ENCODE measurements at places on chromosomes 12 and 14. TPM values are rescaled to one million over a fixed set of nuclear protein-coding genes. Genes with fewer than 3 reads are reported as not detected.

DNA sequence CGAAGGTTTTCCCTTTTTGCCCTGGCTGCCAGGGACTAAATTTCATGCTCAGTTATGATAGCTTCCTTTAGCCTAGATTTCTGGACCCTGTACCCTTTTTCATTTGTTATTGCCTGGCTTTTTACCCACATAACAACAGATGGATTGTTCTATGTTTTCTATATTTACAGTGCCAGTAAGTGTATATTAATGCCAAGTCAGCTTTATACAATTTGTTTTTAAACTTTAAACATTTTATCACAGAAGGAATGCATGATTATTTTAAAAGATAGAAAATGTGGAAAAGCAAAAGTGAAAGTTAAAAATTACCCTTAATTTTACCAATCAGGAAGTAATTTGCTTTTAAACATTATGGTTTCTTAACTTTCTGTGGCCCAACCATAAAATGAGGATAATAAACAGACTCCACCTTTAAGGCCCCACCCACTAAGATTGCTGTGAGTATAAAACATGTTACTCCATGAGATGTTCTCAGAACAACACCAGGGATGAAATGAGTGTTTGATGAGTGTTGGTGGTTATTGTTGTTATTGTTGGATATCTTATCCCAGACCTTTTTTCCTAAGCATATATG, 496.8 kb downstream of the EGLN3 start:
- DNase-seq, result no peak

GRCh38 chr14:57755018-57755521, 110.8 kb downstream of the SLC35F4 start:
- DNase-seq, result no peak

DNA sequence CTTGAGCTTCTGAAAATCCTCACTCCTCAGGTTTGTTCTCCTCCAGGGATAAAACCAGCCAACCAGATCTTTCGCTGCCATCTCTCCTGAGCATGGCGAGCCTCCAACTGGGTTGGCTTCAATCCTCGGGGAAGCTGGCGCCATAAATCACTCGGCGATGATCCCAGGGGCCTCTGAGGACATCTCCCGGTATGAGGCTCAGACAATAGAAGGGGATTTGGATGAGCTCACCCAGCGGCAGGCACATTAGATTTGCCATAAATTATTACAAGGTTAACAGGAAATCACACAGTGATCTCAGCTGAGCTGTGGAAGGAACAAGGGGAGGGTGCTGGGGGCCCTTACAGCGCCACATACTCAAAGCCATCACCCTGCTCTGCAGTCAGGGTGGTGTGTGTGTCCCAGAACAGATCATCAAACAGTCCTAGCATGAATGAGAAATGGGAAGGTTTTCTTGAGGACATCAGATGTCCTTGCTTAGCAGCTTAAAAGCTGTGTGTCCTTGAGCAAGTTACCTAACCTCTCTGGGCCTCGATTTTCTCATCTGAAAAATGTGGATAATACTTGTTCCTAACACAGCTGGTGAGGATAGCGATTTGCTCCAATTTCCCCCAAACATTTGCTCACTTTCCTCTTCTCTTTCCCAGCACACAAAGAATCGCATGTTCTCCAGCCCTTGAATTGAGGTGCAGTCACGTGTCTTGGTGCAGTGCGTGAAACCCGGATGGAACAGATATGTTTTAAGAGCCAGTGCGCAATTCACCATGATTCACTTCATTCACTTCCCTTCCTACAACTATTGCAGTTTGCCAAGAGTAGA, 142.8 kb downstream of the SCARB1 start:
- DNase-seq, result peak; percentile 81

GRCh38 chr14:84857571-84857970, 672.4 kb upstream of the FLRT2 start:
- DNase-seq, result no peak

DNA sequence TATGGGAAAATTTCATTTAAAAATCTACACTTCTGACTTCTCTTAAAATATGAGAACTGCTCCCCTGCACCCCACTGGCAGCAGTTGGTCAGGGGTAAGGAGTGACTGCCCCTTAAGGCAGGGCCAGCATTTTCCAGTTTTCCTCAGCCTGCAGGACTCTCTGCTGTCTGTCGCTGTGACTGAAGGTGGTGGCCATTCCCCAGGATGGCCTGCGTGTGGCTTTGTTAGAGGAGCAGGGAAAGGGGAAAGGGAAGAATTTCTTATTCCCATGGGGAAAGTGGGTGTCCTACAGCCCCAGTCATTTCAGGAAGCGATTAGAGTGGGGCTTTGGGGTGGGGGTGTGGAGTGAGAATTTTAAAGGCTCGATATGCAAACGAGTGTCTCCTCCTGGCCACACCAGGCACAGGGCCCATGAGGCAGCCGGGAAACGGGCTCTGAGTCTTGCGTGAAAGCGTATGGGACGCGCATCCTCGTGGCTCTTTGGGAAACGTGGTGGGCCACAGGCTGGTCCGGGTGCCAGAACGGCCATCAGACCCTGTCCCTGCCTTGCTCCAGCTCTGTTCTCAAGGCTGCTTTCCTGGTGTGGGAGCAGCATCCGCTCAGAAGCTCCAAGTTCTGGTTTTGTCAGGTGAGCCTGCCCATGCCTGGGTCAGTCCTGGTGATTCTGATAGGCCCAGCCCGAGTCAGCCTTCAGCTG, 23.5 kb downstream of the ADGRD1 start:
- no peak for DNase-seq

DNA sequence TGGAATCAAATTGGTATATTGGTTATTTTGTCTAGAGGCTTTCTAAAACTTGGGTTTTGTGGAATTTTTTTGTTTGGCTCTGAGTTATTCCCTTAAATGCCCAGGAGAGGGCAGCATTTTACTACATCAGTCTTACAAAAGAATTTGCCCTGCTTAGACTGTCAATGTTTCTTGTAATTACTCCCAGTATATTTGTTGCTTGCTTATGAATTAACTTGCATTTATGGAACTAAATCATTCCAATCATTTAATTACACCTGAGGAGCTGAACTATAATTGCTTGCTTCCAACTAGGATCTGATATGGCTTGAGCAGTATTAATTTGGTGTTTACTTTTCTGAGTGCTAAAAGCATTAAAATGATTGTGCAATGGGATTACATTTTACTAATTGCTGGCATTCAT, 48.7 kb downstream of the MIPOL1 start:
- DNase-seq, result peak; percentile 35

DNA sequence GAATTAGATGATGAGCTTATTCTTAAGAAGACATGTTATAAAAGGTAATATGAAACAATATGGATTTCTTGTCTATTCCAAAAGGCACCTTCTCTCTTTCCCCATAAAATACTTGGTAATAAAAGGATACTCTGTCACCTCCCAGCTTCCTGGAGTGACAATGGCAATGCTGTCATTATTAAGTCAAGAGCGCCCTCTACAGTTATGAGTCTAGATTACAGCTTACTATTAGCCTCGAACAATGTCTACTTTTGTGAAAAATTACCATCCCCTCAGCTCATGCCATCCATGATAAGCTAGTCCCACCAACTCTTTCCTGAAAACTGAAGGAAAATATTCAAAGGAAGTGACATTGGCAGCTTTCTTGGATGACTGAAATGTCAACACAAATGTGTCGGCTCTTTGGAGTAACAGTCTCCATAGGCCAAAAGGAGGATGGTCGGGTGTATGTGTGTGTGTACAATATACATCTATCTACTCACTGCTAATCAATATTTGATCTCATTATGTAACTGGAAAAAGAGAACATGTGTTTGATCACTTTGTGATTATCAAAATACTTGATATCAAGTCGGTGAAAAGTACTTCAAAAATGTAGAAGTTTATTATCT, 48.7 kb upstream of the CDKN3 start:
- DNase-seq, result peak; percentile 52

DNA sequence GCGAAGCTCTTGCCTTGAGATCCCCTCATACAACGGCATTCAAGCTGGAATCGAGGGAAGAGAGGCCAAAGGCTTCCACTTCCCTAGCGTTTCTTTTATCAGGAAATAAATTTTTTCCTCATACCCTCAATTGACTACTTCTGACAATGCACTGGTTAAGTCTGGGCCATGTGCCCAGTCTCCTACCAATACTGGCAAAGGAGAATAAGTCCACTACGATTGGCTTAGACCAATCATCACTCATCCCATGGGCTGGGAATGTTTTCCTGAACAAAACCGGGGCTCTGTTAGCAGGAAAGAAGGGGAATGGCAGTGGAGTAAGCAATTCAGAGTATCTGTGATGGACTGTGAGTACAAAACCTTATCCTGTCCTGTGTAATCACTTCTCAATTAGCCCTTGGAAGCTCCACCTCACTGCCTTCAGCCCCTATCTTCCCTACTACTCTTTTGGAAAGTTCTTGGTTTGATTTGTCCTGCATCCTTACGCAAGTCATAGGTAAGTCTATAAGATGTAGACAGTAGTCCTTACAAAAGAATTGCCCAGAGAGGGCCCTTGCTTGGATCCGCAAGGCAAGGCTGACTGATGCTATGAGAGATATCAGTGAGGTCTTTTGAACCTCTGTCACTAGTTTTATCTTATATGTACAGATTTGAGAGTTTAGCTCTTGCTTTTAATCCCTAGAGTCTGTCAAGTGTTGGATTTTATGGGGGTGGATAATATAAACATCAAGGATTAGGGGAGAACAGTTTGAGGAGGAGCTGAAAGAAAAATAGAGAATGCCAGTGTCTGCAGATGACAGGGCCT, 36.3 kb upstream of the CDK17 start:
- no peak for DNase-seq

- peak; percentile 32 for DNase-seq
Observed at GRCh38 chr12:127925971-127926370, 341.0 kb upstream of the TMEM132C start.

DNA sequence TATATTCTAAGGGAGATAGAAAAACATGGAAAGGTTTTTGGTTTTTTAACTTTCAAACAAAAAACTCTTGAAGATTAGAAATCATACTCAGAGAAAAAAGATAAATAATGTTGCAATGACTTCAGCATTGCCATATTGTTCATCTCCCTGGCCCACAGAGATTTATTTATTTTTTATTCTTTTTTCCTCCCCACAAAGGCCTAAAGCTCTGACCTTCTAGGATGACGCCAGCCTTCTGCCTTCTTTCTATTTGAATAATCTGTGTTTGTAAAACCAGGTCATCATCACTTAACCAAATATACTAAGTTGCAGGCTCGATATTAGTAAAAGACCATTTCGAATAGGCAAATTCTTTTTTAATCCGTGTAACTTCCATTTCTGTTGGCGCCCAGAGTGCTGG, 4.4 kb upstream of the DCP1B start:
- DNase-seq, result no peak

DNA sequence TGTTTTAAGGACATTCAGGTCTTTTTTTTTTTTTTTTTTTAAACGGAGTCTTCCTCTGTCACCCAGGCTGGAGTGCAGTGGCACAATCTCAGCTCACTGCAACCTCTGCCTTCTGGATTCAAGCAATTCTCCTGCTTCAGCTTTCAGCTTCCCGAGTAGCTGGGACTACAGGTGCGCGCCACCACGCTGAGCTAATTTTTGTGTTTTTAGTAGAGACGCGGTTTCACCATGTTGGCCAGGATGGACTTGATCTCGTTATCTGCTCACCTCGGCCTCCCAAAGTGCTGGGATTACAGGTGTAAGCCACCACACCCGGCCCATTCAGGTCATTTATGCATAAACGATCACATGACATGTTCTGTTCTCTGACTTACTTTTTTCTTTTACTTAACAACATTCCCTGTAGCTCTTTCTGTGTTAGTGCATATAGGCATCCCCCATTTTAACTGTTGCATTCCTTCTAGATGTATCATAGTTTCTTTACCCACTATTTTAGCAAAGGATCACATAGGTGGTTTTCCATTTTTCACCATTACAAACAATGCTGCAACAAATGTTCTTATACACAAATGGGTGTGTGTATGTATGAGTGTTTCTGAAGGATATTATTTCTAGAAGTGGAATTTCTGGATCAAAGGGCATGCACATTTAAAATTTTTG, 74.2 kb downstream of the ARF6 start:
- peak; percentile 15 for DNase-seq

DNA sequence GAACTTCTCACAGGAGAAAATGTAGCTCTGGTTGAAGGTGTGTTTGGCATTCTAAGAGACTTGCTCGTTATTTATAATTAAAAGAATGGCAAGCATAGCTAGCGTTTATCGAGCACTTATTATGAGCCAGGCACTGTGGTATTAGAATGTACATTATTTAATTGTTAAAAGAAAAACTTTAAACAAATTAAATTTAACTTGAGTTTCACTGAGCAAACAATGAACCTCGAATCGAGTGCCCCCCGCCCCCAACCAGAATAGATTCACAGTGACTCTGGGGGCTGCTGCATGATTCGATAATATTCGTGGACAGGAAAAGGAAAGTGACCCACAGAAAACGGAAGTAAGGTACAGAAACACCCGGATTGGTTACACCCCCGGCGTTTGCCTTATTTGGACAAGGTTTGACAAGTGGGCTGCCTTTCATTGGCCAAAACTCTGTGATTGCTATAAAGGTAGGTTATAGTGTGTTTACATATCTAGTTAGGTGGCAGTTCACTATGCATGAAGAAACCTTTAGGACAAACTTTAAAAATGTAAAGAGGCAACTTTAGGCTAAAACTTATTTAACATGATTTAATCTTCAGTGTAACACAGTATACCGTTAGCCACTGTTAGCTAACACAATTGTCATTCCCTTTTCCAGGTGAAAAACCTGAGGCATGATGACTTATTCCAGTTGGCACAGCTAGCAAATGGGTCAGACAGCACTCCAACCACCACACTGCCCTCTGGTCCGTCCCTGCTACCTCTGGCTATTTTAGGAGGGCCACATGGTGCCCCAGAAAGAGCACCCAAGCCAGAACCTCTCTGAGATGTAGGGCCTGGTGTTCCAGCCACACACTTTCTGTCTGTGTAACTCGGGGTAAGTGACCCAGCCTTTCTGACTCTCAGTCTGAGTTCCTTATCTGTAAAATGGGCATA, 7.1 kb downstream of the SCNN1A start:
- no peak for DNase-seq

- no peak for DNase-seq
Observed at GRCh38 chr12:10389904-10390303, at the start of gene KLRK1. Gene KLRK1 (minus strand): TSS chr12:10390041. CDS start chr12:10388810, 1,231 bp downstream.

GRCh38 chr14:53491256-53491883, 338.2 kb upstream of the DDHD1 start:
- no peak for DNase-seq

GRCh38 chr14:77498120-77498979, at the start of gene ISM2:
Gene ISM2 (minus strand): TSS chr14:77498816. CDS start chr14:77498793, 23 bp downstream.
- peak; percentile 25 for DNase-seq

OR4E2 gene
- total RNA-seq, result not detected

NID2 gene
- total RNA-seq, result 35.0 TPM

GALNT8 gene
- total RNA-seq, result not detected

POU6F1 gene
- total RNA-seq, result 1.7 TPM

LRRK2 gene
- total RNA-seq, result 2.3 TPM

LPAR5 gene
- total RNA-seq, result not detected

ASPG gene
- not detected for total RNA-seq

CLEC6A gene
- total RNA-seq, result not detected

AMN gene
- total RNA-seq, result not detected

PTGER2 gene
- 1.6 TPM for total RNA-seq
